ENCODE measurements at places on chromosomes 5 and 9.

DNA sequence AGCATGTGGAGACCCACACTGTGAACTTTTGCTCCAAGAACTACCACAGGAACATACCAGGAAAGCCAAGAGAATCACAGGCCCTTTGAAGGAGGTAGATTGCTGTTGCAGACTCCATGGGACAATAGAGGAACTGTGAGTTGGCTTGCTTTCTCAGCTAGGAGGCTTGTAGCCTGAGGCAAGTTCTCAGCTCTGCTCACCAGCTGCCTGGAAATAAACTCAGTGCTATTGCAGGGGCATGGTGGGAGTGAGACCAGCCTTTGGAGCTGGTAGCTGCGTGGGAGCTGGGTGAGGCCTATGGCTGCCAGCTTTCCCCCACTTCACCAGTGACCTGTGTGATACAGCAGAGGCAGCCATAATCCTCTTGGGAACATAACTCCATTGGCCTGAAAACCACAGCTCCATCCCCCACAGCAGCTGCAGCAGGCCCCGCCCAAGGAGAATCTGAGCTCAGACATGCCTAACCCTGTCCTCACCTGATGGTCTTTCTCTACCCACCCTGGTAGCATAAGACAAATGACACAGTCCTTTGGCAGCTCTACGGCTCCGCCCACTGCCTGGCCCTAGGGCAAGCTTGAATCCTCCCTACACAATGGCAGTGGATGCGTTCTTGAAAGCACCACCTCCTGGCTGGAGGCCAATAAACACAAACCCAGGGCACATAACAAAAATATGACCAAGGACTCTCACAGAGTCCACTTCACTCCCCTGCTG lies 389.5 kb downstream of the KIF4B start:
- no peak for DNase-seq

GRCh38 chr9:14434158-14434504 lies 120.2 kb upstream of the NFIB start:
- no peak for DNase-seq

GRCh38 chr5:67462147-67462546 lies 265.5 kb upstream of the CD180 start:
- DNase-seq: no peak

- DNase-seq: no peak
Observed at GRCh38 chr5:92337772-92338234, 954.7 kb upstream of the ARRDC3 start.

- DNase-seq: no peak
Observed at GRCh38 chr5:28576022-28576421, 1537.6 kb upstream of the CDH9 start.

DNA sequence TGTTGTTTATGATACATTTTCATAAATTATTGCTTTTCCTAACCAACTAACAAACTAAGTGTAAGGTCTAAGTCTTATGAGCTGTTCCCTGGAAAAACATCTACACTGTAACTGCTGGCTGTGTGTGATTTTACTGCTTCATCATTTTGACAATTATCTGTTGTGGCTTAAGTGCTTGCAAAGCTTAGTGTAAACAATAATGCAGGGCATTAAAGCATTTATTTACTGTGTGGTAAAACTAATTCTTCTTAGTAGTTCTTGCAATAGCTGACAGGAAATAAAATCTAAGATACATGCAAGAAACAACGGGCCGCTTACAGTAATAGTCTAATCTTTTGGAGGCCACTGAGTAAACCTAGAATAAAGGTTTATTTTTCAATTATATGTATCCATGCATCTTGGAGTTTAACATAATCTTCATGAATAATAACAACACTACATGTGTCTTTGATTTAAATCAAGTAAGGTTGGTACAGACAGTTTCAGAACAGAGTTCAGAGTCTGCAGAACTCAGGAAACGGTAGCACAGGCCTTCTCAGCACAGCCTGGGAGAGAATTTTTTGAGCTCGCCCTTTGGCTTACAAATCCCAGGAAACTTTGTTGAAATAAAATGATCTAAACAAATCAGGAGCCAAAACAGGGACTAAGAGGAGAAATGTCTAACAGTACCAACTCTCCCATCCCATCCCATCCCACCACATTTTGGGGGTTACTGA lies 473.1 kb downstream of the NR2F1-AS1 start:
- DNase-seq: no peak

- DNase-seq: no peak
Observed at GRCh38 chr9:112360047-112360804, 19.7 kb upstream of the HSDL2 start.

DNA sequence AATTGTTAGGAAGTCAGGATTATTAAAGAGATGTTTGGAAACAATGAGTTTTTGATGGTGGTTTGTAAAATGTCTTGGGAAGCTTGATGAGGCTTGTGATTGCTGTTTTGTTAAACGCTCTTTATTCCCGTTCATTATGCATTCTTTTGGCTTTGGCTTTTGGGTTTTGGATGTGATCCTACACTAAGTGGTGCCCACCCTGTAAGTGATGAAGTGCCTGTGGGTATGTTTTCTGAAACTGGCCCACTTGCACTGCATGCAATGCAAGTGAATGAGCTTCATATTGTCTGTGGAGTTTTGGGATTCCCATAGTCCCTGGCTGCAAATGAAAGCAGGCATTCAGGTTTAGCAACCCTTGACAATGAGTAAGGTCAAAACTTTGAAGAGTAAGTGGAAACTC lies 1035.5 kb upstream of the WWC1 start:
- no peak for DNase-seq

- no peak for DNase-seq
Observed at GRCh38 chr5:145551714-145552113, 283.4 kb downstream of the PRELID2 start.

DNA sequence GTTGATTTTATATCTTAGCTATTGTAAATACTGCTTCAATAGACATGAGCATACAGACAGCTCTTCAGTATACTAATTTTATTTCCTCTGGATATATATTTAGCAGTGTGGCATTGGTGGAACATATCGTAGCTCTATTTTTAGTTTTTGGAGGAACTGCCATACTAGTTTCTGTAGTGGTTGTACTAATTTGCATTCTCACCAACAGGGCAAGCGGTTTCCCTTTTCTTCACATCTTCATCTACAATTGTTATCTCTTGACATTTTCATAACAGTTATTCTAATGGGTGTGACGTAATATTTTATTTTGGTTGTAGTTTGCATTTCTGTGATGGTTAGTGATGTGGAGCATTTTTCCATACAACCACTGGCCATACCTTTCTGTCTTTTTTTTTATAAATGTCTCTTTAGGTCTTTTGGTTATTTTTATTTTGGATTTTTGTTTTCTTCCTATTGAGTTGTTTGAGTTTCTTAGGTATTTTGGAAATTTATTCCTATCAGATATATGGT lies 32.5 kb downstream of the TAF11L14 start:
- no peak for DNase-seq

GRCh38 chr9:122091682-122092592 lies 1.2 kb downstream of the TTLL11 start:
- no peak for DNase-seq

- peak; percentile 37 for DNase-seq
Observed at GRCh38 chr9:35553670-35554543, 51.2 kb upstream of the TESK1 start.

- DNase-seq: no peak
Observed at GRCh38 chr9:108800632-108801099, 55.1 kb downstream of the ACTL7B start.

- DNase-seq: no peak
Observed at GRCh38 chr9:123848447-123849085, 81.4 kb downstream of the DENND1A start.

DNA sequence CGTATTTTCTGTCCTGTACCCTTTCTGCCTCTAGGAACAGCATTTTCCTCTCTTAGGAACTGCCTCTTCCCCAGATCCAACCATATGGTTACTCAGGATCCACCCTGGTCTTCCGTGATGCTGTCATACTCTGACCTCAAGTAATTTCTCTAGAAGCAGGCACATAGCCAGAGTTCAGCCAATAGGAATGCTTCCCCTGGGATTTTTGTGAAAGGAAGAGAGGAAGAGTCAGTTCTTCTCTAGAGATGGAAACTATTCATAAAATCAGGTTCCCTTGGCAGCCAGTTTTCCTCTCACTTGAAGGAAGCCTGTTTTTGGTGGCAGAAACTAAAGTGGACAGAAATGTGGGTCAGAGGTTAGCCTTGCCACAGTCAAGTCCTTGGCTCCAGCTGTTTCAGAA lies 400.1 kb upstream of the PCSK5 start:
- DNase-seq: no peak

DNA sequence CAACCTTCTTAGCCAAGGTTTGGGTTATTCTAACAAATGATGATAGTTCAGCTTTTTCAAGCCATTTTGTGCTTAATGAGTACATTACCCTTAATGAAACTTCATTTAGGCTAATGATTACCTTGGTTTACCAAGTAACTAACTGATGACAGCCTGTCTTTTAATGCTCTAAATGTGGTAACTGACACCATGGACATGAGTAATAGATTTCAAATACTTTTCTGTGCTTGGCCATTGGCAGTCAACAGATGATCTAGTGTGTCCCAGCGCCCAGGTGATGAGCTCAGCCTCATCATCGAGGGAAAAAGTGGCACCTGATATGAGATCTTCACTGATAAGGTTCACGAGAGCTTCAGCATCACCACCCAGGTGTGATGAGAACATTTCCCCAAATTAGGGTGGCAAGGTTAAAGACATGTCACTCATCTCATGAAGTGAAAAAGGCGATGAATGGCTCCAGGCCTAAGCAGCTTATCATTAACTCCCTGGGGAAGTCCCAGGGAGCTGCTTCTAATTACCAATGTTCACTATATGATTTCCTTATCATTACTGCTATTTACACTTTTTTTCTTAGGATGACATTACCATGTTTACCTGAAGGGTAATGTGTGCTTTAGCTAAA lies 296.0 kb downstream of the SPOCK1 start:
- no peak for DNase-seq

- no peak for DNase-seq
Observed at GRCh38 chr9:105637787-105638395, 24.4 kb upstream of the TAL2 start.

GRCh38 chr9:18887546-18887945 lies 145.5 kb downstream of the SAXO1 start:
- no peak for DNase-seq

DNA sequence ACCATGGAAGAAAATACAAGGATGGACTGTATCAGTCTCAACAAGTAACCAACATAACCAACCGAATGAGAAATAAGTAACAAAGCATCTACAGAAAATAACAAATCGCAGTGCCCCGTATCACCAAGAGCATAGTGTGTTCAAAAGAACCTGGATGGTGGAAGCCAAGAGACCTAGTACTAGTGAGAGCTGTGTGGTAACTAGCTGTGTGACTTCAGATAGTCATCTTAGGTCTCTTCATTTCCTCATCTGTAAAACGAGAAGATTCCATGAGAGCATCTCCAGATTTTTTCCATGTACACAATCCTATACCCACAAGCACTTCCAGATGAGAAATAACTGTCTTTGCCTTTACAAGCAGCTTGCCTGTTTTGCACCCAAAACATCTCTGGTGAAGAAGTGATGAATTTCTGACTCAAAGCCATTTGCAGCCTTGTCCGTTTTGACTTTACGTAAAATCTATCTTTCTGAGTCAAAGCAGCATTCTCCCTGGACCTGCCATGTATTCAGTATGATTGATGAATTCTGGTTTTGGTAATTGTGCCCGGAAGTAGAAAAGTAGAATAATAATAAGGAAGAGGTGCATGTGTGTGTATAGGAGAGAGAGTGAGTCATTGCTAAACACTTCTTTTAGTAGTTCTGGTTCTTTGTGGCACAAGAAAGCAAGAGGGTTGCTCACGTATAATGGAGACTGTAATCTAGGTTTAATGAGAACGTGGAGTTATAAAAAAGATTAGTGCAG lies 41.0 kb downstream of the AOPEP start:
- no peak for DNase-seq

GRCh38 chr9:92620845-92621244 lies 49.1 kb downstream of the IPPK start:
- no peak for DNase-seq

GRCh38 chr9:134251296-134252069 lies 74.8 kb upstream of the RXRA start:
- no peak for DNase-seq

GRCh38 chr5:116922532-116922931 lies 347.9 kb upstream of the SEMA6A start:
- no peak for DNase-seq

DNA sequence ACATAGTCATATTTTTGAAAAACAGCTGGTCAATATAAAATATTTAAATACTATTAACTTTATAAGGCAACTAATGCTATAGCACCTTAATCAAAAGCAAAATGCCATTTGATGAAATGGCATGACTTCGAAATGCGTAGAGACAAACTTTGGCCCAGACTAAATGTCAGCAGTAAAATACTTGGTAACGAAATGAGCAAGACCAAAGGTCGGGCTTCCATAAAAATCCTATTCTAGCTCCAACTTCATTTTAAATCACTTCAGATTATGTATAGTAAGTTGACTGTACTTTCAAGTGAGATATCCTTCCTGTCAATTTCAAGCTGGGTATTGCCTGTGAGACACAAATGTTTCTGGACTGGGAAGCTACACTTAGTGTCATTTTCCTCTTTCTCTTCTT lies 805.4 kb upstream of the ZNF608 start:
- DNase-seq: no peak

DNA sequence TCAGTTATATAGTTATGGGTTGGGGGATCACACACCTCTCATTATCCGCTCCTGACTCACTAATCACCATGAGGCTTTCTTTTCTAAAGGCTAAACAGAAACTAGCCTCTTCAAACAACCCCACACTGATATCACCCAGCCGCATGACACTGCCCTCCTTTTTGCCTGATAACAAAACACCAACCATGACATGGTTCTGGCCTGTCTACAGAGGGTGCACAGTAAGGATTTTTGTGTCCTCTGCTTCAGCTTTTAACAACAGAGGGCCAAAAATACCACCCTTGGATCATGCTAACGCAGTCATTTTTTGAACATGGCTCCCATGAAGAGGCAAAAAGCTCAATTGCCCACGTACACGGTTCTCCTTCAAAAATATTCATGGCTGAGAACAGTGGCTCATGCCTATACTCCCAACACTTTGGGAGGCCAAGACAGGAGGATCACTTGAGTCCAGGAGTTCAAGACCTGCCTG lies 4.0 kb downstream of the CMBL start:
- DNase-seq: no peak

- DNase-seq: peak; percentile 90
Observed at GRCh38 chr5:93359296-93359959, 221.6 kb downstream of the NR2F1-AS1 start.

GRCh38 chr9:105639936-105640335 lies 22.3 kb upstream of the TAL2 start:
- no peak for DNase-seq

DNA sequence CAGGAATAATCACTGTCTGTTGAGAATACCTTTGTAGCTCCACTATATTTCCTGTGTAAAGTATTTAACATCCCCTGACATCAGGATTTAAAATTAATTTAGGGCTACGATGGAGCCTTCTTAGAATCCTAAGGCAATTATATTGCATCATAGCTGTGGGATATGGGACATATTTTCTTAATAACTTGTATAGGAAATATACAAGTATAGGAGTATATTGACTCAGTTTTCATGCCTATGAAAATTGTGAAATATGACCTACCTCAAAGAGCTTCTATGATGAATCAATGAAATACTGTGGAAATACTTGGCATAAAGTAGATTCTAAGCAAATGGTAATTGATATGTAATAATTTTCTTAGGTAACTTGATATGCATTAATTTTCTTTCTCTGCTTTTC lies 221.0 kb upstream of the KLF4 start:
- DNase-seq: no peak

Data from HCT116 (cell line).